ENCODE measurements at places on chromosomes 16 and 17. TPM values are rescaled to one million over a fixed set of nuclear protein-coding genes. Genes with fewer than 3 reads are reported as not detected.

DNA sequence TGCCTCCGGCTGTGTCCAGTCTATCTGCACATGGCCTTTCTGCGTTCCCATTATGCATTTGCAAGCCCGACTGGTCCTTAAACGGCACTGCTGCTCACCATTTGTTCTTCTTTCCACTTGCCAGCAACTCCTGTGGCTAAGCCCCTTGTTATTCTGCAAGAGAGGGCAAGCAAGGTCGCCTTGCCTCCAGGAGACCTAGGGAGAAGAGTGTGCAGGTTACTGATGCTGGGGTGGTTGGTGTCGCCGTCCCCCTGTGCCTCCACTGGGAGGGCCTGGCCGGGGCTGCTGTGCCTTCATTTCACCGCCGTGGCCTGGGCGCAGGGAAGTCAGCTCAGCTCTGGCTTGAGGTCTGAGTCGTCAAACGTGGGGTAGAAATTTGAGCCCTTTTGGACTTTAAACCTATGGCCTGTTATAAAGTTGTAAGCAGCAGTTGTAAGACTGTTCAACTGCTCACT is 12.7 kb downstream of the SLC6A4 start:
- no peak for DNase-seq

DNA sequence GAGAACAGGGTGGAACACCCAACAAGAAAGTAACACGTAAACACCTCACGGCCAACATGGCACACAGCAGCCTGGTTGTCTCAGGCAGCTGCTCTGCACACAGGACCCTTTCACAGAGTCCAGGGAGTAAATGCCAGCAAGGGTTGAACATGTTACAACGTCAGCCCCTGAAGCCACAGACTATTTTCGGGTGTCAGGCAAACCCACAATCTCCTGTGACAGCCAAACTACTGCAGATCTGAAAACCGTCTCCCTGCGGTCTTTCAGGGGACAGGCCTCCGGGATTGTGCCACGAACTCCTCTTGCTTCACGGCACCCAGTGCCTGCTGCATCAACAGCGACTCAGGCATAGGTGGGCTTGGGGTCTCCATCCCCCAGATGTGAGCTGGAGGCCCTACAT is 127.7 kb downstream of the XYLT1 start:
- no peak for DNase-seq

- DNase-seq = peak; percentile 59
Measured at GRCh38 chr16:70395345-70395901, 43.5 kb downstream of the ST3GAL2 start.

DNA sequence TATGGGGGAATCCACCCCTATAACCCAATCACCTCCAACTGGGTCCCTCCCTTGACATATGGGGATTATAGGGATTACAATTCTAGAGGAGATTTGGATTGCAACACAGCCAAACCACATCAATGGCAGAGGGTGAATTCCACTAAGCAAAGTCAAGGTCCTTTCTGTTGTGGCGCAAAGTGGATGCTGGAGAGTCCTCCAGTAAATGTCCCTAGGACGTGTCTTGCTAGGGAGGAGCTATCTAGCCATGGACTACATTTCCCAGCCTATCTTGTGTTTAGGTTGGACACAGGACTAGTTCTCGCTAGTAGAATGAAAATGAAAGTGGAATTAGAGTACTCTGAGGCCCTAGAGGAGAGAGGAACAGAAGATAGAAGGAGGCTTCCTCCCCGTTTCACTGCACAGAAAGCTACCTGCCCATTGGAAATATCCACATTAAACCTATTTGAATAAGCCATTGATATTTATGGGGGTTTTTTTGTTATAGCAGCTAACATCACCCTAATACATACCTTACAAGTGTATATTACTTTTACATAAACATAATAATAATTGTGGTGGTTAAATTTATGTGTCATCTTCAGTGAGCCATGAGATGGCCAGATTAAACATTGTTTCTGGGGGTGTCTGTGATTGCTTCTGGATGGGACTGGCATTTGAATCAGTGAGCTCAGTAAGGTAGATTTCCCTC is 56.7 kb upstream of the ERCC4 start:
- no peak for DNase-seq

DNA sequence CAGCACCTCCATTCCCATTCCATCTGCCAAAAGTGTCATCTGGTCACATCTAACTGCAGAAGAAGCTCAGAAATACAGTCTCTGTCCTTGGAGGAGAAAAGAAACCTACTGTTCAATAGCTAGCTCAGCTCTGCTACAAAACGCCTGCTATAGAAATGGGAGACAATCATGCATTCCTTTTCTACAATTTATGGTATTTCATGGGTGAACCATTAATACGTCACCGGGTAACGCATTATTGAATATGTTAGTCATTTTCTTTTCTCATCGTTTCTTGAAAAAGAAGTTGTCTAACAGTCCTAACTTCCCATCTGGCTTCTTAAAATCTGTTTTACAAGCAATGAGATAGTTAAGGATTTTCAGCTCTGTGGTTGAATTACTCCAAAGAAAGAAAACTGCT is 496.7 kb upstream of the RBFOX1 start:
- DNase-seq = no peak

DNA sequence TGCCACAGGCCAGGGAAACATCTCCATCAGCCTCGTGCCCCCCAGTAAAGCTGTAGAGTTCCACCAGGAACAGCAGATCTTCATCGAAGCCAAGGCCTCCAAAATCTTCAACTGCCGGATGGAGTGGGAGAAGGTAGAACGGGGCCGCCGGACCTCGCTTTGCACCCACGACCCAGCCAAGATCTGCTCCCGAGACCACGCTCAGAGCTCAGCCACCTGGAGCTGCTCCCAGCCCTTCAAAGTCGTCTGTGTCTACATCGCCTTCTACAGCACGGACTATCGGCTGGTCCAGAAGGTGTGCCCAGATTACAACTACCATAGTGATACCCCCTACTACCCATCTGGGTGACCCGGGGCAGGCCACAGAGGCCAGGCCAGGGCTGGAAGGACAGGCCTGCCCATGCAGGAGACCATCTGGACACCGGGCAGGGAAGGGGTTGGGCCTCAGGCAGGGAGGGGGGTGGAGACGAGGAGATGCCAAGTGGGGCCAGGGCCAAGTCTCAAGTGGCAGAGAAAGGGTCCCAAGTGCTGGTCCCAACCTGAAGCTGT is 3.4 kb downstream of the NXPH3 start:
- no peak for DNase-seq

DNA sequence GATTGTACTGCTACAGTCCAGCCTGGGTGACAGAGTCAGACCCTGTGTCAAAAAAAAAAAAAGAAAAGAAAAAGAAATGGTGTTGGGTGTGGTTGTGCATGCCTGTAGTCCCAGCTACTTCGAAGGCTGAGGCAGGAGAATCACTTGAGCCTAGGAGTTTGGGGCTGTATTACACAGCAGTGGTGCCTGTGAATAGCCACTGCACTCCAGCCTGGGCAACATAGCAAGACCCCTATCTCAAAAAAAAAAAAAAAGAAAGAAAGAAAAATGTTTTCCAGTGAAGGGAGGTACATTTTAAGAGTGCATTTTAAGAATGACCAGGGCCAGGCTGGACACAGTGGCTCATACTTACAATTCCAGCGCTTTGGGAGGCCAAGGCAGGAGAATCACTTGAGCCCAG is 6.3 kb downstream of the ARL2BP start:
- DNase-seq = no peak

DNA sequence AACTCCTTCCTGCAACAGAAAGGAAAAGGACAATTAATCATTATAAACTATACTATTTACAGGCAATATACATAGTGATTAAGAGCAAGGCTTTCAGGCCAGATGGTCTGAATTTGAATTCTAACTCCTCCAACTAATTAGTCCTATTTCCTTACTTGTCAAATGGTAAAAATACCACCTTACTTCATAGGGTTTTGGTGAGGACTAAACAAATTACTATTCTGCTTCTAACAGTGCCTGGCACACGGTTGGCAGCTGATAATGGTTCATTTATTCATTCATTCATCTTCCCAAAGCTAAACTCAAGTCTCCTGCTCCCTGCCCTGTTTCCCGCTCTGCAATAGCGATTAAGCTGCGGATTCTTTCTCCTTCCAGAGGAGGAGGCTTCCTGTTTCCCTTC is 39.8 kb downstream of the DCUN1D3 start:
- DNase-seq = no peak

DNA sequence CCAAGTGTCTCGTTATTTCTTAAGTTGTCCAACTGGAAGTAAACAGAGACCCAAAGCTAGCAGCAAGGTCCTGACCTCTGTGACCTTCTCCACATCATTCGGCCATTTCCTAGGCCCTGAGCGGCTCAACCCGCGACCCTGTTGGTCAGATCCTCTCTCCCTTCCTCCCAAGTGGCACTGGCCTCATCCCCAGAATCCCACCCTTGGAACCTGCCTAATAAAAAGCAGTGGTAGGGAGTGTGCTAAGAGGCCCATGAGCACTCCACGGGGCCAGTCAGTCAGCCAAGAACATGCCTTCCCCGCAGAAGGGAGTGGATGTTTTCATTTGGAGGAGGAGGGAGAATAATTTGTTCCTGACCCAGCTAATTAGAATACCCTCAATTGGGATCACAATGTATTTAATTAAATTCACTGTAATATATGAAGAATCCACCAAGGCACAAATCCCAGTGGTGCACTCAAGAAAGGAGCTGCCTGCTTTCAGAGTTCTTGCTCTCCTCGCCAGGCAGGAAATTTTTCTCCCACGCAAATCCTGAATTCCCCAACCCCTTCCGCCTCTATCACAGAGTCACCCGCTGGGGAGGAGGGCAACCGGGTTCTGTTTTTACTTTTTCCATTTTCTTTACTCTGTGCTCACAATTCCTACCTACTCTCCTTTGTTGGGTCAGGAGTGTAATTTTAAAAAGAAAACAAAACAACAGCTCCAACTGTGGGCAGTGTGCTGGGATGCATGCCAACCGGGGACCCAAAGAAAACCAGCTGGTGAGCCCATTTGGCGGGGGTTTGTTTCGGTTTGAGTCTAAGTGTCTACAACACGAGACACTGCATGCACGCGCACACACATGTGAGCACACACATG is 153.4 kb downstream of the ZFHX3 start:
- peak; percentile 58 for DNase-seq

- DNase-seq = no peak
Measured at GRCh38 chr17:65733314-65733713, 171.9 kb upstream of the AXIN2 start.

DNA sequence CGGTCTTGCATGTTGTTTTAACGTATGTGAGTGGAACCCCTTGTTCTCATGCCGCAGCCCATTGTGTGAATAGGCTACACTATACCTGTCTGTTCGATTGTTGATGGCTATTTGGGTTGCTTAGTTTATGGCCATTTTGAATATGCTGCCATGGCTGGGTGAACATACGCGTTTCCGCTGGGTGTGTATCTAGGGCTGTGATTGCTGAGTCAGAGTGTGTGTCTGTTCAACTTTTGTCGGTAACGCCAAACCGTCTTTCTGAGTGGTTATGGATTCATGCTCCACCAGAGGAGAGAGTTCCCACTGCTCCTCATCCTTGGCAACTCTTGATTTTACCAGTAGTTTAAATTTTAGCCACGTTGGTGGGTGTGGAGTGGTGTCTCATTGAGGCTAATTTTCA is 77.0 kb downstream of the METRNL start:
- no peak for DNase-seq

- no peak for DNase-seq
Measured at GRCh38 chr17:17186551-17187505, 19.3 kb downstream of the PLD6 start.

- DNase-seq = no peak
Measured at GRCh38 chr17:66088173-66088572, 103.8 kb downstream of the CEP112 start.

DNA sequence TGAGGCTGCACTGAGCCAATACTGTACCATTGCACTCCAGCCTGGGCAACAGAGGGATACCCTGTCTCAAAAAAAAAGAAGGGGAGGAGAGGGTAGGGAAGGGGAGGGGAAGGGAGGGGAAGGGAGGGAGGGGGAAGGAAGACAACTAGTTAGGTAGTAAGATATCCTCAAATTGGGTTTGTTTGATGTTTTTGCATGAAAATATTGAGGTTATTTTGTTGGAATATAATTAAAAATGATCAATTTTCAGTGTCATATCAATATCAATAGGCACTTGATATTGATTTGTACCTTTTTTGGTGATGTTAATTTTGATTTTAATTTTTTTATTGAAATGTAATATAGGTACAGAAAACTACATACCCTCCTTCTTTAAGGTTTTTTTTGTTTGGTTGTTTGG is 16.6 kb upstream of the PDP2 start:
- DNase-seq = no peak

DNA sequence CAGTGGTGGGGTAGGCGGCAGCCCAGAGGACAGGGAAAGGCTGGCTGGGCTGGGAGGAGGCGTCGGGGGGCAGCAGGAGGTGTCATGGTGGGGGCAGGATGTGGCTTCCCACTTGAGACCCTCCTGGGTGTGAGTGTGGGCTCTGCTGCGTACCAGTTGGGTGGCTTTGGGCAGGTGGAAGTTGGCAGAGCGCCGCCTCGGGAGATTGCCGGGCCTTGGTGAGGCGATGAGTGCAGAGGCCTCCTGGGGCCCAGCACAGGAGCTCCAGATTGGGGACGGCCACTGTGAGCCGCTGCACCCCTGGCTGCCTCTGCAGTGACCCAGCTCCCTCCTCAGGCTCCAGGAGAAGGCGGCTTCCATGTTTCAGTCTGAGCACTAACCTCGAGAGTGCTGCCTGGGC is 13.8 kb downstream of the GPT2 start:
- DNase-seq = no peak

Gene ALOX12
- not detected for polyA plus RNA-seq

Gene MYO1C
- polyA plus RNA-seq = 101 TPM

Data from heart right ventricle (tissue), 16 donors.